ENCODE measurements at places on chromosomes 5 and 9. TPM values are rescaled to one million over a fixed set of nuclear protein-coding genes. Genes with fewer than 3 reads are reported as not detected.
A peak's percentile ranks its signal among the peaks of the same experiment; 100 is the strongest.

GRCh38 chr5:131776450-131776849 is 20.4 kb downstream of the FNIP1 start:
- no peak for DNase-seq
- no peaks in the 10 kb centered on the region for H3K36me3 ChIP-seq
- H3K27ac ChIP-seq, result no peak overlapping the region
- H3K4me3 ChIP-seq, result no peak overlapping the region
- no peaks in the 10 kb centered on the region for H3K27me3 ChIP-seq

Gene GHR
- 5.0 TPM for total RNA-seq

GRCh38 chr5:18236386-18236785 is 602.1 kb downstream of the TAF11L14 start:
- H3K4me1 ChIP-seq, result no peaks in the 10 kb centered on the region
- no peak overlapping the region for H3K4me3 ChIP-seq
- H3K27me3 ChIP-seq, result no peaks in the 10 kb centered on the region
- no peak for DNase-seq

- H3K27me3 ChIP-seq, result no peaks in the 10 kb centered on the region
- H3K36me3 ChIP-seq, result no peaks in the 10 kb centered on the region
- peak; percentile 98 for DNase-seq
- peak within 1 kb of the TSS; percentile 68 for H3K4me3 ChIP-seq
- H3K4me1 ChIP-seq, result peaks cover 35% of the 10 kb centered on the region
- H3K27ac ChIP-seq, result peak within 1 kb of the TSS; percentile 99
These were observed at the start of gene RMRP for GRCh38 chr9:35657546-35658136. Gene RMRP (minus strand): TSS chr9:35658019.

Gene PCDHGA2
- 1.8 TPM for total RNA-seq

DNA sequence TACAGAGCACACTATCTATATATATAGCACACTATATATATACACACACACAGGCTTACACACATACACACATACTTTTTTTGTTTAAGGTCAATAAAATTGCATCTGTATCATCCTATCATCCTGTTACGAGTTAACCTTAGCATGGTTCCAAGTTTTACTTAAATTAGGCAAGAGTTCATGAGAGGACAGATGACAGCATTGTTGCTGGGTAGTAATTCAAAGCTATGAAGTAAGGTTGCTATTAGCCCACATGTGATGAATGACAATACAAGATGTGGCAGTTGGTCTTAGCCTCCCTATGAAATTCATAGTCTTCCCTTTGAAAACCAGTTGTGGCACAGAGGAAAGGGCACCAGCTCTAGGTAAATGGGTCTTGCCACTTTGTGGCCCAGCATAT is 438.1 kb downstream of the ACTL7B start:
- H3K36me3 ChIP-seq, result no peaks in the 10 kb centered on the region
- no peak for DNase-seq
- H3K27ac ChIP-seq, result no peak overlapping the region
- no peaks in the 10 kb centered on the region for H3K4me1 ChIP-seq
- H3K27me3 ChIP-seq, result no peaks in the 10 kb centered on the region

DNA sequence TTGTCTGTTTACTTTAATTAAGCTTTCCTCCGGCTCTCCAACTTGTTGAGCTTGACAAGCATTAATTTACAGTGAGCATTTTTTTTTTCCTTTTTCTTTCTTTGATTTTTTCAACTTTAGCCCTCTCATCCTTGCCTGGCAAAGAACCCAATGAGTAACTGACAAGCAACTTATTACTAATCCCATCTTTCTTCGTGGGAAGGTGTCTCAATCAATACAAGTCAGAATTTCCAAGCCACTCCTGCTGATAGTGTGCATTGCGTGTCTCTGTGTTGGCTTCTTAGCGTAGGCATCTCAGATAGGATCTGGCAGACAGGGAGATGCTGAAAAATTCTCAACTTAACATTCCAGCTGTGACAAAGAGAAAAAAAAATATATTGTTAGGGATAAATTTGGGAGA is 527.7 kb upstream of the WWC1 start:
- no peak overlapping the region for H3K27ac ChIP-seq
- no peaks in the 10 kb centered on the region for H3K4me1 ChIP-seq
- H3K27me3 ChIP-seq, result no peaks in the 10 kb centered on the region
- no peaks in the 10 kb centered on the region for H3K36me3 ChIP-seq
- no peak overlapping the region for H3K4me3 ChIP-seq

DNA sequence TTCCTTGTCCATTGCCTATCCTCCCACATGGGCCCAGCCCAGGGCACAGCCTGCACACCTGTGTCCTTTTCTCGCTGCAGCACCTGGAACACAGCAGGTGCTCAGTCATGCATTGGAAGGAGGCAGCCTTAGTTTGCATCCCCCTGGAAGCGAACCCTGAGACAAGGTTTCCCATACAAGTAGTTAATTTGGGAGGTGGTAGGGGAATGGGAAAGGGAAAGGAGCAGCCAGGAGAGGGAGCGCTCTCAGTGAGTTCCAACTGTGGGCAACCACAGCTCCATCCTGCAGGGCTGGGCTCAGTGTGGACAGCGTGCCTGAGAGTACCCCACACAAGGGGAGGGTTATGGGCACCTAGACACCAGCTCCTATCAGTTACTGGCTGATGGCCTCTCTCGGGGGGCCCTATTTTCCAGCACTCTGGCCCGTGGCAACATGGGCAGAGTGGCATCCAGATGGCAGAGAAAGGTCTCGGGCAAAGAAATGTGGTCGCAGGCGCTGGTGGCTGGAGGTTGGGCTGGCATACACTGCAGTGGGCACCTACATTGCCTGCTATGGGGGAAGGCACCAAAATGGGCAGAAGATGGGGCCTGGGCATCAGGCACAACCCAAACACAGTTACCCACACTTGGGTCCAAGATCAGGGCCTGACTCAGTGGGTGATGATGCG is 50.1 kb downstream of the TSPAN17 start:
- H3K4me1 ChIP-seq, result peaks cover 12% of the 10 kb centered on the region
- H3K27ac ChIP-seq, result no peak overlapping the region
- no peak for DNase-seq
- H3K27me3 ChIP-seq, result no peaks in the 10 kb centered on the region
- H3K4me3 ChIP-seq, result no peak overlapping the region

Gene BAAT
- total RNA-seq, result not detected

Gene CEL
- total RNA-seq, result not detected

- no peaks in the 10 kb centered on the region for H3K27me3 ChIP-seq
- peaks cover 5% of the 10 kb centered on the region for H3K4me1 ChIP-seq
These were observed 62.7 kb downstream of the PCSK5 start for GRCh38 chr9:75953218-75953617.

DNA sequence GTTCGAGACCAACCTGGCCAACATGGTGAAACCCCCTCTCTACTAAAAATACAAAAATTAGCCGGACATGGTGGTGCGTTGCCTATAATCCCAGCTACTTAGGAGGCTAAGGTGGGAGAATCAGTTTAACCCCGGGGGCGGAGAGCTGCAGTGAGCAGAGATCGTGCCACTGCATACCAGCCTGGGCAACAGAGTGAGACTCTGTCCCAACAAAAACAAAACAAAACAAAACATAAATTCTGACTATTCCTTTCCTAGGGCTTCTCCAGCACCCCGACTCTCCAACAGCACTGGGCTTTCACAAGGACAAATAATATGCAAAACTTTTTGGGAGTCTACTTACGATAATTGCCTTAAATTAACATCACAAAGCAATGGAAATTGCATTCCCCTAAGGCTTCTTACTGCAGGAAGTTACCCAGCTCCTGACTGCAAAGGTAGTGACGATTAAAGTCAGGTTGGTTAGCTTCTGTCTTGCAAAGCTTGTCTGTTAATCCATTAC is 15.9 kb upstream of the CDKN2AIPNL start:
- H3K27ac ChIP-seq, result no peak overlapping the region
- H3K4me1 ChIP-seq, result no peaks in the 10 kb centered on the region
- no peak for DNase-seq
- H3K36me3 ChIP-seq, result no peaks in the 10 kb centered on the region
- no peaks in the 10 kb centered on the region for H3K27me3 ChIP-seq

DNA sequence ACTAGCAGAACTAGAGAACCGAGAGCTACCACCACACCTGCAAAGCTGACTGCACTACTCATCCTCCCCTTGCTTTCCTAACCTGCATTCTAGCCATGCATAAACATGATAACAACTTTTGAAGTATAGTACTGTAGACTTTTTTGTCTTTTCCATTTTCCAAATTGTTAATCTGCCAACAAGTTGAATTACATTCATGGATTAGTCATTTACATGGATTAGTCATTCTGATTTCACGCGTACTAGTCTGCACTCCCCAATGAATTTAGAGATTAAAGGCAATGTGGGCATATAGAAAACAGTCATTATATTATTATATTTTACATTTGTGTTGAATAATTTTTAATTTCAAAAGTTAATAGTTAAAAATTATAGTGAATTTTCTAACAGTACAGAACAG is 81.4 kb downstream of the EDIL3 start:
- no peaks in the 10 kb centered on the region for H3K27me3 ChIP-seq
- no peak overlapping the region for H3K4me3 ChIP-seq
- DNase-seq, result no peak
- no peak overlapping the region for H3K27ac ChIP-seq
- no peaks in the 10 kb centered on the region for H3K36me3 ChIP-seq

Gene TRPM3
- not detected for total RNA-seq

DNA sequence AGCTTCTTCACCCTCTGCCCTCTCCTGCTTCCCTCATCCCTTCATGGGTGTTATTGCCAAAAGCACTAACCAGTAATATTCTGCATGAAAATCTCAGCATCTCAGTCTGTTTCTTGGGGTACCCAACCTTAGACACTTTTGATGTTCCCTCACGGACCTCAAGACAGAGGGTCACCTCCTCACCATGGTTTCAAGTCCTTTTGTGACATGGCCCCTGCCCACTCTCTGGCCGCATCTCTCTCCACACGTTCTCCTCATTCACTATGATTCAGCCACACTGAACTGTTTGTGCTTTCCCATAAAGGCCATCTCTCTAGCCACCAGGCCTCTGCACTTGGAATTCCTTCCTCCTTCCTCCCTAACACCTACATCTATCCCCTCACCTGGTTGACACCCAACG is 111.5 kb upstream of the SPOCK1 start:
- H3K4me1 ChIP-seq, result no peaks in the 10 kb centered on the region
- H3K27me3 ChIP-seq, result no peaks in the 10 kb centered on the region
- H3K4me3 ChIP-seq, result no peak overlapping the region

DNA sequence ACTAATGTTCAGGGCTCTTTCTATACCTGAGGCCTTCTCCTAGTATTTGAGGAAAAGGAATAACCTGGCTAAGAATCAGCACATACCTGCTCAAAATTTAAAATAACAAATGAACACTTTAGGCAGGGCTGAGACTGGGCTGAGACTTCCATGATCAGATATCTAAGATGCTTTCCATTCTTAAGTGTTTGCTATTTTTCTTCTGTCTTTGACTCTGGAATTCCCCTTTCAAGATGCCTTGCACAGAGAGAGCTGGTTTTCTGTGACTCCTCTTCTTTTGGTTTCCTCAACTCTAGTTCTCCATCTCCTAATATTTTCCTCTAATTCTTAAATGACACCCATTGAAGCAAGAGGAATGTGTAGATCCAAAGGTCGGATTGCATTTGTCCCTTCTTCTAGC is 61.1 kb downstream of the DPYSL3 start:
- H3K4me3 ChIP-seq, result no peak overlapping the region
- DNase-seq, result no peak

- no peaks in the 10 kb centered on the region for H3K36me3 ChIP-seq
- H3K4me1 ChIP-seq, result no peaks in the 10 kb centered on the region
- DNase-seq, result no peak
- H3K27me3 ChIP-seq, result no peaks in the 10 kb centered on the region
- no peak overlapping the region for H3K4me3 ChIP-seq
These were observed 69.0 kb upstream of the DAPK1 start for GRCh38 chr9:87428659-87429058.

Gene ANXA1
- 174 TPM for total RNA-seq

Gene SLC46A2
- 23.6 TPM for total RNA-seq

Gene SLC9A3
- 2.7 TPM for total RNA-seq

DNA sequence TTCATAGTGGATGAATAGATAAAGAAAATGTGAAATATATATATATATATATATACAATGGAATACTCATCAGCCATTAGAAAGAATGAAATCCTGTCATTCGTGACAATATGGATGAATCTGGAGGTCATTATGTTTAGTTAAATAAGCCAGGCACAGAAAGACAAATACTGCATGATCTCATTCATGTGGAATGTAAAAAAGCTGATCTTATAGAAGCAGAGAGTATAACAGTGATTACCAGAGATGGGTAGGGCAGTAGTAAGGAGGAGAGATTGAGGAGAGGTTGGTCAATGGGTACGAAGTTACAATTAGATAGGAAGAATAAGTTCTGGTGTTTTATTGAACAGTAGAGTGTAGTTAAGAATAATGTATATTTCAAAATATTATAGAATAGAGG is 19.7 kb upstream of the PCDHAC2 start:
- DNase-seq, result no peak
- no peak overlapping the region for H3K27ac ChIP-seq
- H3K27me3 ChIP-seq, result no peaks in the 10 kb centered on the region
- no peaks in the 10 kb centered on the region for H3K36me3 ChIP-seq

GRCh38 chr5:139701056-139701741 is 53.0 kb downstream of the CXXC5 start:
- DNase-seq, result no peak
- H3K27ac ChIP-seq, result no peak overlapping the region
- no peak overlapping the region for H3K4me3 ChIP-seq
- H3K36me3 ChIP-seq, result no peaks in the 10 kb centered on the region

Gene GBGT1
- 35.5 TPM for total RNA-seq

DNA sequence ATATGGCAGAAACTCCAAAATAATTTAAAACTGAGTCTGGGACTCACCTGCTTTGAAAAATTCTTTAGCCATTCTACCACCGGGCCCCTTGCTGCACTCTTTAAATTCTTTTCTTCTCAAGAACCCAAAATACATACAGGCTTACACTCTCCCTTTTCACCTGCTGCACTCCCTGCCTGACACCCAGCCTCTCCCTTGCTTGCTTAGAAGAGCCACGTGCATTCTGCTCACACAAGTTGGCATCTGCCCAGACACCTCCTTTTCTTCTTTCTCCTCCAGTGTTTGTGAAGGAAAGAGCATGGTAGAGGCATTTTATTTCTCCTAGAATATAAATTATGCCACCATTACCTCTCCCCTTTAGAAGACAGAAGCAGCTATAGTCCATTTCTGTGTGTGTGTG is 39.0 kb upstream of the AOPEP start:
- H3K36me3 ChIP-seq, result no peaks in the 10 kb centered on the region
- no peak overlapping the region for H3K4me3 ChIP-seq
- no peaks in the 10 kb centered on the region for H3K4me1 ChIP-seq
- DNase-seq, result no peak
- no peaks in the 10 kb centered on the region for H3K27me3 ChIP-seq
- no peak overlapping the region for H3K27ac ChIP-seq

GRCh38 chr5:43802651-43803050 is 199.7 kb downstream of the NNT start:
- H3K4me1 ChIP-seq, result no peaks in the 10 kb centered on the region
- H3K36me3 ChIP-seq, result no peaks in the 10 kb centered on the region
- no peak overlapping the region for H3K4me3 ChIP-seq
- H3K27ac ChIP-seq, result no peak overlapping the region
- H3K27me3 ChIP-seq, result no peaks in the 10 kb centered on the region

DNA sequence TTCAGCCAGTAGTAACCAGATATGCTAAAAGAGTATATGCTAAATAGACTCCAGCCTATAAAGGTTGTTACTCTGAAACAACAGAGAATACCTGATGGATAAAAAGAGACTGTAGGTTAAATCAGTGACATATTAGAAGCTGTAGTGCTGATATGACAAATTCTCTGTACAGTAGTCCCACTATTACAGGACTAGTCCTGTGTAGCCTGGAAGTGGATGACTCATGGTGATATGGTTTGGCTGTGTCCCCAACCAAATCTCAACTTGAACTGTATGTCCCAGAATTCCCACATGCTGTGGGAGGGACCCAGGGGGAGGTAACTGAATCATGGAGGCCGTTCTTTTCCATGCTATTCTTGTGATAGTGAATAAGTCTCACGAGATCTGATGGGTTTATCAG is 276.2 kb upstream of the POU5F2 start:
- no peaks in the 10 kb centered on the region for H3K27me3 ChIP-seq
- DNase-seq, result no peak
- H3K4me1 ChIP-seq, result no peaks in the 10 kb centered on the region
- H3K27ac ChIP-seq, result no peak overlapping the region
- H3K4me3 ChIP-seq, result no peak overlapping the region
